ENCODE measurements at places on chromosomes 4 and X.

- no peak for DNase-seq
Observed at GRCh38 chrX:68594769-68595168, 52.7 kb upstream of the STARD8 start.

DNA sequence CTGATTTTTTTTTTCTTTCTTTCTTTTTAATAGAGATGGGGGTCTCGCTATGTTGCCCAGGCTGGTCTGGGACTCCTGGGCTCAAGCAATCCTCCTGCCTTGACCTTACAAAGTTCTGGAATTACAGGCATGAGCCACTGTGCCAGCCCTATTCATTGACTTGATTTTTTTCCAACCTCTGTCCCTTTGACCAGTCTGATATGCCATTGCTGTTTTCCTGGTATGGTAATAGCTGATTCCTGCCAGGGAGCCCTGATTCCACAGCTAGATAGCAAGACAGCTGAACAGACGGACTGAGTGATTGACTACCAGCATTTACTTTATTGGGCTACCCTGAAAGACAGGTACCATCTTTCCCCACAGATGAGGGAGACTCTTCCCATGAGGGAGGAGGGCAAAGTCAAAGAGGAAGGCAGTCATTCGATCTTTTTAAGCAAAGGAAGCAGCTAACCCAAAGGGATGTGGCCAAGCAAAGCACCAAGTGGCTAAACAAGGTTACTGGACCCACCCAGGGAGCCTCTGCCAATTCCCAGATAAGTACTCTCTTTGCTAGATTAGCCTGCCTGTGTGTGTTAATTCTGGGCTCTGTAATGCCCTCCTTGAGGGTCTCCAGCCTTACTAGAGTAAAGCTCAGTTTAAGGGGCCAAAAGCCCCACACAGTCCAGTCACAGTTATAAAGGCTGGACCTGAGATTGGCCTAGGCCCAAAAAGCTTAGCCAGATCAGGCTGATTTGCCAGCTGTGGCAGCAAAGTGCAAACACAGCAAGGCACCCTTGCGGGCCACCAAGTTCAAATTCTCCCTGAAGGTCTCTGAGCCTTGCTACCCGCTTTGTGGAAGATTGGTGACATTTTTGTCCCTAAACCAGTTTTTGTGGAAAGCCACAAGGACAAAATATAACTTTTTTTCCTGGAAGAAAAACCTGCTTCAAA lies 192.4 kb upstream of the GPC4 start:
- DNase-seq: no peak

DNA sequence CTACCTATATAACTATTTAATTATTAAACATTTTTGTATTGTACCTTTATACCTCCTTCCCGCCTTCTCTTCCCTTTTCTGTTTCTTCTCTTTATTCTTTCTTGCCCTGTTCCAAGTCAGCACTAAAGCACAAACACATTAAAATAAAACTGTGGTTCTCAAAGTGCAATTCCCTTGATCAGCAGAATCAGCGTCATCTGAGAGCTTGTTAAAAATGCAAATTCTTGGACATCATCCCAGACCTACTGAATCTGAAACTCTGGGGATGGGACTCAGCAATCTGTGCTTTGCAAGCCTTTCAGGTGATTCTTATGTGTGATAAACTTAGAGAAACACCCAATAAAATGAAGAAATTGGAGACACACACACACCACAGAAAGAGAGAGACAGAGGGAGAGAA lies 178.4 kb upstream of the BMP3 start:
- no peak for DNase-seq

DNA sequence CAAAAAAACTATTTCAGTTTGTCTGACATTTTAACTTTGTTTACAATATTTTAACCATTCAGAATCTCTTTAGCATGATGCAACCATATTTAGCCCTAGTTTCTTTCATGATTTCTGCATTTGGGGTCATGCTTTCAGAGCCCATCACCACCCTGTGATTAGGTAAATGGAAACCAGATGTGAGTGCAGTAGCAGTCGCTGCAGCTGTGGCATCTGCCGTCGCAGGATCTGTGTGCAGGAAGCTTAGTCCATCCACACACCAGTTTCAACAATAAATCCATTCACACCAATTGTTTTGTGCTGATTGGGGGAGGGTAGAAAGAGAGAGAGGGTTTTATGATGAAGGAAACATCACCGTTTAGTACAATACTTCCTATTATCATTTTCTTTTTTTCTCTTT lies 130.5 kb downstream of the CPEB2 start:
- DNase-seq: no peak

GRCh38 chr4:140654495-140654814 lies 85.7 kb upstream of the UCP1 start:
- DNase-seq: no peak

- DNase-seq: no peak
Observed at GRCh38 chr4:36492590-36492989, 211.2 kb downstream of the DTHD1 start.

- DNase-seq: no peak
Observed at GRCh38 chrX:31603411-31604120, 531.7 kb upstream of the FTHL17 start.

DNA sequence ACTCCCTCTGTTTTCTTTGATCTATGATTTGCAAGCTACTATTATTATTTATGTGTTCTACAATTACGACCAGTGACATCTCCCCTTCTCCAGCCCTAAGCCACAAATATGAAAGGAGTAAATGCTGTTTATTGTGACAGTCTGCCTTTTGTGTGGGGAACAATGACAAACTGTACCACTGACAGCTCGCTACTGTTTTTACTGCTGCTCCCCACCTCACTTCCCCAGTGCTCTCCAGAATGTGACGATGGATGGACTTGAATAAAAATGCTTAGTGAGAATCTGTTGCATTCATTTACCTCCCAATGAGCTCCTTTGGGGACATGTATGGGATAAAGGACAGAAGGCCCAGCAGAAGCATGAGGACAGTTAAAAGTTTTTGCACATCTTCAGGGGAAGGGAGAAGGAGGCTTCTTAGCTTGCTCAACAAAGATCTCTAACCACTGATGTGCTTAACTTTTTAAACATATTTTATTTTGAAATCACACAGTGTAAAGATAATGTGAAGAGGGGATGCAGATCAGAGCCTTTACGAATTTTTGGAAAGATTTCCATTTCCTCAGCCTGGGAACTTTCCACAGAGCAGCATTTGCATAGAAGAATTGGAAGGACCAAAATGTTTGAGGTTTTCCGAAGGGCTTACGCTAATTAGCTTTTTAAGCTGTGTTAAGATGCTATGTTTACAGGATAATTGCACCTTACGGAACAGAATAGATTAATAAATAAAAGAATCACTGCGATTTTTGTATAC lies 485.1 kb upstream of the TENM3 start:
- DNase-seq: no peak

- no peak for DNase-seq
Observed at GRCh38 chrX:1423215-1423614, 29.5 kb downstream of the ASMTL start.

DNA sequence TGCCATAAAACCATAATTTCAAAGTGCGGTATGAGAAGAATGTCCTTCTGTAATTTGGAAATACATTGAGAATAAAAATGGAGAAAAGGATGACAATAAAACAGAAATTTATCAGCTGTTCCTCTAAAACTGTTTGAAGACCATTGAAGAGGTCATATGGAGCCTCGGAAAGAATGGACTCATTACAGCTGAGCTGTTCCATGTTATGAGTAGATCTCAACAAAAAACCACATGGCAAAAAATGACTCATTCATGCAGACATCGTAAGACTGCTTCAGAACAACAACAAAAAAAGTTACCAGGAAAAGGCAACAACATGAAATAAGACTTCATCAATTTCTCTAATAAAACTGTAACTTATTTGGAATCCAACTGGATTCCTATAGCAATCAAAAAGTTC lies 39.7 kb downstream of the AKAP4 start:
- DNase-seq: no peak

- DNase-seq: no peak
Observed at GRCh38 chr4:20318001-20318908, 66.5 kb downstream of the SLIT2 start.

GRCh38 chr4:26468283-26468949 lies 21.9 kb downstream of the CCKAR start:
- no peak for DNase-seq
